ENCODE measurements at places on chromosomes 7 and 10.

DNA sequence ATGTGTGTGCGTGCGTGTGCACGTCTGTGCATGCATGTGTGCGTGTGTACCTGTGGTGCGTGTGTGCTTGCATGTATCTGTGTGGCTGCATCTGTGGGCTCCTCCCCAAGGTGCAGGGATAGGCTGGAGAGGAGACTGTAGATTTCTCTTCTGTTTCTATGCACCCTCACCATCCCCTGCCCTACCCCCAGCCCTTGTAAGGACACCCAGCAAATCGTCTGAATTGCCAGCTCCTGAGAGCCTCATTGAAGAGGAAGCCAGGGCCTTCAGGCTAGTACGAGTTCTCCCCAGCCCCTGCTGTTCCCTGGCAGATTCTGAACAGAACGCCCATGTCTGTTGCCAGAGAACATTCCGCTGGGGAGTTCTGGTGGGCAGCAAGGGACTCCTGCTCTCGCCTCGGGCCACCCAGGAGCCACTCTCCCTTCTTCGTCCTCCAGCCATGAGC lies 17.0 kb upstream of the TRIM8 start:
- peaks cover 2% of the 10 kb centered on the region for H3K36me3 ChIP-seq
- DNase-seq: no peak
- no peaks in the 10 kb centered on the region for H3K27me3 ChIP-seq
- peaks cover 13% of the 10 kb centered on the region for H3K4me1 ChIP-seq
- H3K4me3 ChIP-seq: no peak overlapping the region
- H3K27ac ChIP-seq: no peak overlapping the region

GRCh38 chr7:95126053-95126709 lies 198.2 kb downstream of the PON1 start:
- no peak overlapping the region for H3K4me3 ChIP-seq
- no peaks in the 10 kb centered on the region for H3K27me3 ChIP-seq
- no peak for DNase-seq
- H3K36me3 ChIP-seq: no peaks in the 10 kb centered on the region
- no peaks in the 10 kb centered on the region for H3K4me1 ChIP-seq

GRCh38 chr10:16681521-16681920 lies 135.7 kb downstream of the RSU1 start:
- H3K36me3 ChIP-seq: peaks cover 16% of the 10 kb centered on the region
- H3K27ac ChIP-seq: no peak overlapping the region
- no peak overlapping the region for H3K4me3 ChIP-seq
- no peaks in the 10 kb centered on the region for H3K27me3 ChIP-seq
- no peaks in the 10 kb centered on the region for H3K4me1 ChIP-seq

DNA sequence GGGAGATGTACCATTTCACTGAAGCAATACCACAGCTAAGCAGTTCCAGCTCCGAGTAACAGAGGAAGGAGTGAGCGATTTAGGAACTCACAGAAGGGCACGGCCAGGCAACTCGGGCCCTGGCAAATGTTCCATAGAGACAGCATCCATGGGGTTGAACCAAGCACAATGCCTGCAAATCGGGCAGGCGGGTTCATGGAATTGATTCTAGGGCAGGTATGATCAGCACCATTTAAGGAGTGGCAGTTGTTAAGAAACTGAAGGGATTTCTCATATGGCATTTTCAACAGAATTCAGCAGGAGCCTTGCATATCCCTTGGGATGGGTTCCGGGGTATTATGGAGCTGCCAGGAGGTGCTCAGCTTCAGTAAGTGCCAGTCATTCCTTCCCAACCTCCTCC lies 66.4 kb downstream of the IKZF1 start:
- peaks cover 93% of the 10 kb centered on the region for H3K36me3 ChIP-seq
- DNase-seq: no peak
- peaks cover 95% of the 10 kb centered on the region for H3K4me1 ChIP-seq
- H3K27ac ChIP-seq: peak overlapping the region; percentile 59

GRCh38 chr7:82699773-82700186 lies 256.2 kb upstream of the CACNA2D1 start:
- H3K36me3 ChIP-seq: no peaks in the 10 kb centered on the region
- no peaks in the 10 kb centered on the region for H3K4me1 ChIP-seq
- no peak for DNase-seq
- no peak overlapping the region for H3K27ac ChIP-seq
- no peak overlapping the region for H3K4me3 ChIP-seq

GRCh38 chr7:26698194-26698593 lies 166.2 kb downstream of the SKAP2 start:
- no peaks in the 10 kb centered on the region for H3K36me3 ChIP-seq
- peaks cover 17% of the 10 kb centered on the region for H3K27me3 ChIP-seq
- no peak for DNase-seq
- H3K4me3 ChIP-seq: no peak overlapping the region

GRCh38 chr10:29377333-29377961 lies 88.6 kb downstream of the LYZL1 start:
- no peak overlapping the region for H3K27ac ChIP-seq
- H3K4me1 ChIP-seq: peaks cover 7% of the 10 kb centered on the region
- peak; percentile 16 for DNase-seq
- H3K36me3 ChIP-seq: no peaks in the 10 kb centered on the region
- no peak overlapping the region for H3K4me3 ChIP-seq
- H3K27me3 ChIP-seq: peaks cover 8% of the 10 kb centered on the region

DNA sequence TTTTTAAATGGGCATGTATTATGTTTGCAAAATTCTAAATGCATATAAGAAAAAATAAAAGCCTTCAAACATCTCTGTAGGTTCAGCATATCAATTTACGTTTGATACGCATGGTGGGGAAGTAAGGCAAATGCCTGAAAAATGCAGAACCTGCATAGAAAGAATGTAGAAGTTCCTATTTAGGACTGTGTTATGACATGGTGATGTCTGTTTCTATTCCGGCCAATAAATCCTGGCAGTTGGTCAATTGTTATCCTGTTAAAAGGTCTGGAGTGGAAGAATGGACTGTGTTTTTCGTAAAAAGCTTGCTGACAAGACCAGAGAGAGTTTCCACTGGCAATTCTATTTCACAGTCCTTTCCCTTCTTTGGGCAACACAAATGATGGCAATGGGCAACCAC lies 49.6 kb upstream of the CAV2 start:
- no peak overlapping the region for H3K27ac ChIP-seq
- H3K27me3 ChIP-seq: peaks cover 16% of the 10 kb centered on the region
- H3K4me3 ChIP-seq: no peak overlapping the region
- no peak for DNase-seq
- no peaks in the 10 kb centered on the region for H3K36me3 ChIP-seq
- H3K4me1 ChIP-seq: no peaks in the 10 kb centered on the region

DNA sequence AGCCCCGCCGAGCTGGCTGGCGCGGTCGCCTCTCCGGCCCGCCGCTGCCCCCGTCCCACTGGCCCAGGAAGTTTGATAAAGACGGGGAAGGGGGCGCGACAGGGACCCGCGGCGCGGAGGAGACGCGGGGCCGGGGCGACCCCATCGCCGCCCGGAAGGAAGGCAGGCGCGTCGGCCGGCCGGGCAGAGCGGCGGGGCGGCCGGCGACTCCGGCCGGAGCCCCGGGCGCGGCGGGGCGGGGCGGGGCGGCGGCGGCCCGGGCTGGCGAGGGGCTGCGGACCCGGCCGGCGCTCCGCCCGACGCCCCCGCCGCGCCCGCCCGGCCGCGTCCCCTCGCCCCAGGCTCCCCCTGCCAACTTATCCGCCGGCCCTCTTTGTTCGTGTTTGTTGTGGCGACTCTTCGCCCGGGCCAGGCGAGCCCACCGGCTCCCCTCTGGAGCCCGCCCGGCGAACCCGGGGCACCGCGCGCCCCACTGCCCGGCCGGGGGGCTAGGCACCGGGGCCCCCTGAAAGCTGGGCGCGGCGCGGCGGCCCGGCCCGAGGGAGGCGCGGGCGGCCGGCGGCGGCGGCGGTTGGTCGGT lies 571 bp downstream of the KDM7A start:
- H3K27ac ChIP-seq: peak overlapping the region; percentile 93
- DNase-seq: no peak
- peaks cover 9% of the 10 kb centered on the region for H3K36me3 ChIP-seq
- peak overlapping the region; percentile 82 for H3K4me3 ChIP-seq

DNA sequence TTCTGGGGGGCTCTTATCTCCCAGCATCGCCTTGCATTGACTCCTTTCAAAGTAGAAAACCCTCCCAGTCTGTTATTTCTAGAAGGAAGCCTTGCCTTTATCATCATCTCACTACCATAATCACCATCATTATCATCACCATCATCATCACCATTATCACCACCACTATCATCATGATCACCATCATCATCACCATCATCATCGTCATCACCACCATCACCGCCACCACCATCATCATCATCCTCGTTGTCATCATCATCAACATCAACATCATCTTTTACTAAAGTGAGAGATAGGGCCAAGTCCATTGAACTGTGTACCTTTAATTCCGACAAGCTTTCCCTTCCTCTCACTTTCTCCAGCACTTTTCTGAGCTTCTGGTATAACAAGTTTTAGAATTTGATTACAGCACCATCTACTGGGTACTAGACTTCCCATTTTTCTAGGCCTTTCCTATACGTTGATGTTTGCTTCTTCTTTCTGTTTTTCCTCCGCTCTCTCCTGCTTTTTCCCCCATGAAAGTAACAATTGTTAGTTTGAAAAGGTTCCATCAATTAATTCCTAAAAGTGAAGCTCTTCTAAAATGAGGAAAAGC lies 226.4 kb downstream of the BUB3 start:
- DNase-seq: no peak
- no peak overlapping the region for H3K4me3 ChIP-seq
- H3K36me3 ChIP-seq: no peaks in the 10 kb centered on the region
- no peaks in the 10 kb centered on the region for H3K4me1 ChIP-seq

GRCh38 chr7:45068236-45069023 lies 20.3 kb downstream of the NACAD start:
- peaks cover 22% of the 10 kb centered on the region for H3K4me1 ChIP-seq
- DNase-seq: no peak
- peaks cover 79% of the 10 kb centered on the region for H3K36me3 ChIP-seq
- no peaks in the 10 kb centered on the region for H3K27me3 ChIP-seq

GRCh38 chr10:107037192-107038122 lies 127.0 kb downstream of the SORCS1 start:
- H3K27me3 ChIP-seq: no peaks in the 10 kb centered on the region
- H3K27ac ChIP-seq: no peak overlapping the region
- H3K36me3 ChIP-seq: no peaks in the 10 kb centered on the region
- no peak for DNase-seq

DNA sequence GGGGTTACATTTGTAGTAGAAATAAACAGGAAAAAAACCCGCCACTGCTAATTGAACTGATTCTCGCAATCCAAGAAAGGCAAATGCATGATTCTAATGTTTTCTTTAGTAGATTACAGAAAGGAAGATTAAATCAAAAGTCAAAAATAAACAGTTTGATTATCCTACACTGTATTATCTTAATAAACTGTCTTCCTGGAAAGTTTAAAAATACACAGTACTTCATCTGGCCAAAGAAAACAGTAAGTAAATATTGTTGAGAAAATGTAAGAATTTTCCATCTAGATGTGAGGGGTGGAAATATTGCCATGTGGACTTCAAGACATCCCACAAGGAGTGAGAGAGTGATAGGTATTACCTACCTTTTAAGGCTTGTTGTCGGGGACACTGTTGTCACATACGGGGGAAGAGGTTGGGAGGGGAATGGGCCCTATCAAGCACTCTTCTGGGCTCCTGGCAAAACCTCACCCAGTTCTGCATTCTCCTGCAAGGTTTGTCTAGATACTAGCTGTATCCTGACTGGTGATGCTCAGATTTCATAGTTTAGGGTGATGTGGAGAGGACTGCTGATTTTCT lies 17.8 kb downstream of the GRK5 start:
- H3K4me1 ChIP-seq: peaks cover 5% of the 10 kb centered on the region
- no peak overlapping the region for H3K4me3 ChIP-seq
- H3K27ac ChIP-seq: no peak overlapping the region
- H3K27me3 ChIP-seq: no peaks in the 10 kb centered on the region
- no peak for DNase-seq

DNA sequence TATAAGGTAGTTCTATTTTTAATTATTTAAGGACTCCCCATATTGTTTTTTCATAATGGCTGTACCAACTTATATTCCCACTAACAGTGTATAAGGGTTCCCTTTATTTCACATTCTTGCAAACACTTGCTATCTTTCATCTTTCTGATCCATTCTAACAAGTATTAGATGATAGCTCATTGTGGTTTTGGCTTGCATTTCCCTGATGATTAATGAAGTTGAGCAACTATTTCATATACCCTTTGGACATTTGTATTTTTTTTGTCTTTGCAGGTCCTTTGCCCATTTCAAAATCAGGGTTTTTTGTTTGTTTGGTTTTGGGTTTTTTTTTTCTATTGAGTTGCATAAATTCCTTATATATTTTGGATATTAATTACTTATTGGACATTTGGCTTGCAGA lies 107.2 kb downstream of the EPC1 start:
- H3K36me3 ChIP-seq: no peaks in the 10 kb centered on the region
- peaks cover 7% of the 10 kb centered on the region for H3K4me1 ChIP-seq
- H3K27ac ChIP-seq: no peak overlapping the region
- no peak for DNase-seq
- H3K4me3 ChIP-seq: no peak overlapping the region

DNA sequence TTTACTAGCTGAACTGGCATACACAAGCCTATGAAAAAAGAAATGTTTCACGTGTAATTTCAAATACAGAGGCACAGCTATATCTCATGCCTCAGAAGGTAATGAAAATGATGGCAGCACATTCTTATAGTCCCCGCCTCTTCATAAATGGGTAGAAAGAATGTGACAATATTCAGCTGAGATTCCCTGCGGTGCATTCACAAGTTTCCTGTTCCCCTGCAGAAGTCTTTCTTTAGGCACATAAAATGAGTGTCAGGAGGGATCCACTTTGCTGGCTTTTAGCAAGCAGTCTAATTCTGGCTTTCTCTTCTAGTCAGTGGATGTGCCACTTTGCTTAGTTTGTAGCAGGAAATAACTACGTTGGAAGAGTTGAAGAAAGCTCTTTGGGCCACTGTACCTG lies 56.1 kb downstream of the DGKB start:
- H3K4me1 ChIP-seq: no peaks in the 10 kb centered on the region

- DNase-seq: no peak
- H3K27me3 ChIP-seq: no peaks in the 10 kb centered on the region
Measured at GRCh38 chr7:90720984-90721760, 125.1 kb downstream of the CDK14 start.

- DNase-seq: no peak
- H3K4me1 ChIP-seq: no peaks in the 10 kb centered on the region
- H3K27ac ChIP-seq: no peak overlapping the region
Measured at GRCh38 chr10:14749070-14749809, 25.5 kb downstream of the FAM107B start.

DNA sequence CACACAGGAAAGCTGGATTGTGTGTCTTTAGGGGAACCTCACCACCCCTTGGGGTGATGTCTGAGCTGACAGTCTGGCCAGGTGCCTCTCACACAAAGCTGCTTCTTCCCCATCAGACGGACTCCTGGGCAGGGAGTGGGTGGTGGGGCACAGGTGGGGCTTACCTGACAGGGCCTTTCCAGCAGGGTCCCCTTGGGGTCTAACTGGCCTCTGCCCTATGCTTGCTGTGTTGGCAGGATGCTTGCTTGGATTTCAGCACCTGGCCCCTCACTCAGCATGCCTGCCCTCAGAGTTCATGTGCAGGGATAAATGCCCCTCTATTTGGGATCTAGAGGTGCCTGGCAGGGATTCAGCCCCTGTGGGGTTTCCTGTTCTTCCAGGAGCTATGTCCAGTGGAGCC lies 496.9 kb upstream of the ZMIZ1 start:
- peaks cover 4% of the 10 kb centered on the region for H3K27me3 ChIP-seq
- H3K36me3 ChIP-seq: no peaks in the 10 kb centered on the region
- no peak overlapping the region for H3K27ac ChIP-seq
- H3K4me3 ChIP-seq: no peak overlapping the region
- peaks cover 4% of the 10 kb centered on the region for H3K4me1 ChIP-seq

Data from activated CD4-positive, alpha-beta T cell treated with anti-CD3 and anti-CD28 coated beads, Interleukin-2, amount 10 ng/mL, durations not matched to agents 7 days and 5 days (primary cell).